ENCODE measurements at places on chromosomes 1 and 21. TPM values are rescaled to one million over a fixed set of nuclear protein-coding genes. Genes with fewer than 3 reads are reported as not detected.

- DNase-seq = no peak
Measured at GRCh38 chr1:115647047-115647446, 5.3 kb downstream of the VANGL1 start.

DNA sequence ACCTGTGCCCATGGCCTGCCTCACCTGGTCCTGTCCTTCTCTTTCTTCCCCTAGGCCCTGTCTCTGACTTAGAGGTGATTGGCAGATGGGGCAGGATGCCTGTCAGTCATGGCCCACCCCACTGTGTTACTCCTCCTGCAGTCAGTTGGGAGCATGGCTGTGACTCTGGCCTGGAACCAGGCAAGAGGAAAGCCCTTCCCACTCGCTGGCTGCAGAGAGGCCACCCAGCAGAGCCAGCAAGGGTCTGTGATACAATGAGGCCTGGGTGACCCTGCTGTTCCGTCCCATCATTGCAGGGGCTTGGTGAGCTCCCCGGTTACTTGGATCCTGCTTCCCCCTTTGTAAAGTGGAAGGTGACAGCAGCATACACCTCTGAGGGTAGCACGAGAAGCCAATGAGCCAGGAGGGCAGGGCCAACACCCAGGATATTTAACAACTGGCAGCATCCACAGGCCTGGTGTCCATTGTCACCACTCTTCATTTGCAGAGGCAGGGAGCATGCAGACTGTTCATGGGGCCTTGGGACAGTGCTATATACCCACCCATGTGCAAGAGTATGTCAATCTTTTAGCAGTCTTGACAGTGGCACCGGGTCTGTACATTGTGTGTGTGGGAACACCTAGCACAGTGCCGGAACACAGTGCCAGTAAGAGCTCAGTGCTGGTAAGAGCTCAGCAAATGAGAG is 191.0 kb upstream of the C1orf174 start:
- no peak for DNase-seq

DNA sequence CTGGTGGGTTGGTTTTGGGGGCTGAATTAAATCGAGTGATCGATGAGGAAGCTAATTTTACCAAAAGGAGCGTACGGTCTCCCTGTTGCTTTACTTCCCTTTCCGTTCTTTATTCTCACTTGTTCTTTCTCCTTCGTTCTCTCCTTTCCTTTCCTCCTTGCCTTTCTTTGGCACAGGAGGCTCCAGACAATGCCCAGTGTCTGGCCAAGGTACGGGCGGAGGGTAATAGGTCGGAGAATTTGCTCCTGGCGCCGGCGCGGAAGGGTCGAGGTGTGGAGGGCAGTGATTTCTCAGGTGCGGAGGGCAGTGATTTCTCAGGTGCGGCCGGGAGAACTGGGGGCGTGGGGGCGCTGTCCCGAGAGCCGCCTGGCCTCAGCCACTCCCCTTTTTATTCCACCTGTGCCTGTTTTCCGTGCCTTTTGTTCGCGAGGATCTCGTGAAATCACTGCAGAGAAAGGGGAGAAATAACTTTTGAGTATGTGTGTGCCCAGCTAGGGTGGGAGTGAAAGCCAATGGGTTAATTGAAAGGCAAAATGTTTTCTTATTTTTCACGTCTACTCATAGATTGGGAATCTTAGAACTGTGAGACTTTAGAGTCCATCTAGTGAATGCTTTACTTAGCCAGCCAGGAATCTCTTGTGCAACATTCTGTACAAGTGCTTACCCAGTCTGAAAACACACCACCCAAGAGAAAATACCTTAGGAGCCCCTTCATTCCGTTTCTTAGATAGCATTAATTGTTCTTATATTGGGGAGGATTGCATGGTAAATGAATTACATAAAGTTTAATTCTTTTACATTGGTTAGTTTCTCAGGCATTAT is 1.3 kb downstream of the FNBP1L start:
- DNase-seq = peak; percentile 77

- DNase-seq = no peak
Measured at GRCh38 chr1:35300376-35300775, 31.9 kb downstream of the ZMYM4 start.

DNA sequence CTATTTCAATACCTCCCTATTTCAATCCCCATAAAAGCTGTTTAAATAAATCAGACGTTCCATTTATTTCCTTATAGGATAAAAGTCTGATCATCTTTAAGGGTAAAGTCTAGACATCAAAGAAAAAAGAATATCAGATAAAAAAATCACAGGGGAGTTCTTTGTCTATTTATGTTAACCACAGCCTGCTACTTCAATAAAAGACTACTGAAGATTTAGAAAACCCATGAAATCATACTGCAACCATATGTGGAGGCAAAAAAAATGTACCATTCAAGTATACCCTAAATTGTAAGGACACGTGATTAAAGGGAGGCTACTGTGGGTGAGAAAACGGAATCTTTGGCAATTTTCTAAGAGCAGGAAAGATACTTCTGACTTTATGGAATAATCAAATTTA is 108.2 kb upstream of the TNFSF4 start:
- no peak for DNase-seq

GRCh38 chr1:209456878-209457277 is 126.6 kb upstream of the CAMK1G start:
- DNase-seq = no peak

- no peak for DNase-seq
Measured at GRCh38 chr21:43879348-43880110, 14.5 kb downstream of the AGPAT3 start.

- DNase-seq = no peak
Measured at GRCh38 chr1:192158181-192158580, at the start of gene RGS18. Gene RGS18 (plus strand): TSS chr1:192158462. CDS start chr1:192158638, 176 bp downstream.

The SAMD13 gene
- total RNA-seq = 0.94 TPM

Measured in epithelial cell of proximal tubule (primary cell).